ENCODE measurements at places on chromosomes 7 and 10.

- DNase-seq: no peak
Measured at GRCh38 chr10:102118867-102119266, 1.3 kb downstream of the LDB1 start.

GRCh38 chr7:90645784-90646183 lies 49.7 kb downstream of the CDK14 start:
- DNase-seq: no peak

DNA sequence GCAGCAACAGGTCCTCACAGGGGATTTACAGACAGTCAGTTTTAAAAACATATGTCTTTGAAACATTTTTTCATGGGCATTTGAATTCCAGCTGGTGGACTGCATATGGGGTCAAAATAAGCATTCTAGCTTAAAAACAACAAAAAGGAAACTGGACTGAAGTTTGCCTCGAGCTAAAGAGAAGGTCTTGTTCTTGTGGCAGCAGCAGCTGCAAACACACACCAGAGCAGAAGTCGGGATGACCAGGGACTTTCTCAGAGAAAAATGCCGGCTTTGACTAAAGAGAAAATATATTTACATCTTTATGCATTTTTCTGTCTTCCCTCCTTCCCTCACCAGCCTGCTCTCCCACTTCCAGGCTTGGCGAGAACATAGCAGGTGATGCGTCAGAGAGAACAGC lies 361.4 kb downstream of the CXCL12 start:
- DNase-seq: no peak

- no peak for DNase-seq
Measured at GRCh38 chr7:122082670-122083069, 61.4 kb downstream of the AASS start.

GRCh38 chr10:50432211-50433009 lies 181.1 kb upstream of the ASAH2 start:
- DNase-seq: no peak

GRCh38 chr7:95690367-95690947 lies 81.9 kb upstream of the DYNC1I1 start:
- DNase-seq: no peak

DNA sequence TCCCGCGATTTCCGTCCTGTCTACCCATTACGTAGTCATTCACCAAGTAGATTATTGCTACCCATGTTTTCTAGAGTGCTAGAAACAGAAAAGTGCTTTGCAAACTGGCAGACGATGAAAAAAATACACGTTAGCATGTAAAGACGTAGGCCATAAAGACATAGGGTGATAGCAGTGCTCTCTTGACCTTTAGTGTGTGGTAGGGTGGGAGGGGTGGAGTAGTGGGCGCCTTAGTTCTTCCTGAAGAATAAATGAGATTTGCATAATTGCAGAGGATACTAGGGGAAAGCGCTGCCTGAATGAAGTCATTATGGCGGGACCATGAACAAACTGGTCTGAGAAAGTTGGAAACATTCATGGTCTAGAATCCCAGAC lies 948 bp downstream of the ZNF485 start:
- no peak for DNase-seq

- DNase-seq: no peak
Measured at GRCh38 chr10:129090618-129091366, 376.2 kb upstream of the MGMT start.

- DNase-seq: no peak
Measured at GRCh38 chr7:151992375-151992774, 33.1 kb upstream of the GALNT11 start.

DNA sequence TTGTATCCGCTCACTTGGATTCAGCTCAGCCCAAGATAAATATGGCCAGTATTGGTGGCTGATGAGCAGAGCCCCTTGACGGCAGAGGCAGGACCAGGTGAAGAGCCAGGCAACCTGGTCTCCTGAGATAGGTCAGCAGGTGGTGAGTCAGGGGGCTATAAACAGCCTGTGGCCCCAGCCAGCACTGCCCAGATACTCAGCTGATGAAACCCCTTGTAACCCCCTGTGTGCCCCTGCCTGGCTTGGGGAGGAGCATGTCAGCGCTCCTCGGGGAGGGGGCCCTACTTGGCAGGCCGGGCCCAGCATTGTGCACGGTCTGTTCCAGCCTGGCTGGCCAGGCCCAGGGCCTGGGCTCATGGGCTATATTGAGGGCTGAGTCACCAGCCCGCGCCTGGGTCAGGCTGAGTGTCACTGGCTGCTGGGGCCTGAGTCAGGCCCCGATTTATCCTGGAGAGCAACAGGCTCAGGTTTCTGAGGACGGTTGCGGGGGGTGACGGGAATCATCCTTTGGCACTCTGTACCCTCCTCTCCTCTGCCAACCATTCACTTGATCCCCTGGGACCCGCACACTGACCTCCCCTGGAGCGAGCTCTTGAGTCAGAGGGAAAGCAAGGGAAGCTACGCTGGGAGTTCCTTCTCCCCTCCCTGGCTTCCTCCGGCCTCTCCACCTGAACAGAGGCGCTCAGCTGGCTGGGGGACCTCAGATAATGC lies 2.8 kb upstream of the FLNC start:
- DNase-seq: no peak

GRCh38 chr7:4286351-4286750 lies 395.7 kb upstream of the FOXK1 start:
- DNase-seq: no peak

DNA sequence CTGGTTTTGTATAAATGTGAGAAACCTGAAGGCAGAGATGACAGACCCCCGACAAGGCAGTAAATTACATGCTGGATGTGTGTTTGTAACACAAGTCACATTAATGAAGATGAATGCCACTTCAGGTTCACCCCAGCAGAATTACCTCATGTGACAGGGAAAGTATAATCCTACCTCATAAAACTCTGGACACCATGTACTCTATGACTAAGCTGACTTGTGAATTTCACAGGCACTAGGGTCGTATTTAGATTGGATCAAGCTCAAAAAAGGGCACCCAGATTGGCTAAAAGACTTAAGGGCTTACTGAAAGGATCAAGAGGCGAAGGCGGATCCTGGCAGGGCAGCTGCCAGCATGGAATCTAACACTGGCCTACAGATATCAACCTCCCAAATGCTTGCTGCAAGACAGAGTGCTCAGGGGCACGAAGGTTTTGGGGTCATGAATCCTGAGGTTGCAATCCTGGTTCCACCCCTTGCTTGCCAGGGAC lies 161.4 kb downstream of the PIP4K2A start:
- no peak for DNase-seq

GRCh38 chr10:33223326-33224000 lies 111.0 kb downstream of the NRP1 start:
- no peak for DNase-seq

GRCh38 chr7:33804140-33804660 lies 101.1 kb upstream of the BMPER start:
- DNase-seq: no peak

- DNase-seq: no peak
Measured at GRCh38 chr7:142478479-142479220, 220.8 kb upstream of the PRSS58 start.

DNA sequence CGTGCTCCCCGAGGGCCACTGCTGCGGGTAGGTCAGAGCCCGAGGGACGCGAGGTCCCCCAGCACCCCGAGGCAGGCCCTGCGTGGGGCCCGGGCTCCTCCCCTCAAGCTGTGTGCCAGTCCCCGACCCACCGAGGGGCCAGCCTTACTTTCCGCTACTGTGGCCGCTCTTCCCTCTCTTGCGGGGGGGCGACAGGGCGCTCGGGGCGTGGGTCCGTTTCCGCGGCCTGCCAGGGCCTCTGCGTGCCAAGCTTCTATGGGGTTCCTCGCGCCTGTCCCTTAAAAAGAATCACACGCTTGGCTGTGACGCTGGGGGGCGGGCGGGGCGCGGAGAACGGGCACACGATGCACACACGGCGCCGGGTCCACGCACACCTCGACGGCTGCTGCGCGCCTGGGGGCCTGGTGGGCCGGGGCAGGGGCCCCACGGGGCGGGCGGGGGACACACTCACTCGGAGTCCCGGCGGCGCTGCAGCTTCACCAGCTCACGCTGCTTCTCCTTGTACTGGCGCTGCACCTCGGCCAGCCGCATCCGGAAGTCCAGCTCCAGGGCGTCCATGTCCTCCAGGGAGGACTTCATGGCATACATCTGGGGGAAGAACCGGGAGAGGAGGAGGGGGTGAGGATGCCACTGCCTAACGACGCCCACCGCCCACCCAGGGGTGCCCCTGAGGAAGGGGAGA lies 62.0 kb downstream of the TNRC18 start:
- DNase-seq: no peak

DNA sequence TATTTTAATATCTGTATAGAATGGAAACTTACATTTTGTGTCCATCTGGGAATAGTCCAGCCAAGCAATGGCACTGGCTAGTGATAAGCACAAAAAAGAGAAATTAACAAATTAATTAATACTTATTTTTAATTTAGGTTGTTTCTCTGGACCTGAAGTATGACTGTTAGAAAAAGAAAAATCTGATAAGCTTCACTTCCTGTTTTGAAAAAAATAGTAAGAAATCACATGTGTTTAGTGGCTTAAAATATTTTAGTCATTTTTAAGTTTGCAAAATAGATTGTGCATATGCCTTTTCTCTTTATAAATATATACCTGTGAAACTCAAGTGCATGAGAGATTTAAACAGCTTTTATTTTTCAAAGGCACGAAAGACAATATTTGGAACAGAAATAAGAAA lies 50.1 kb upstream of the CREB5 start:
- no peak for DNase-seq

- DNase-seq: no peak
Measured at GRCh38 chr10:108469940-108470339, 1305.4 kb upstream of the SORCS1 start.

DNA sequence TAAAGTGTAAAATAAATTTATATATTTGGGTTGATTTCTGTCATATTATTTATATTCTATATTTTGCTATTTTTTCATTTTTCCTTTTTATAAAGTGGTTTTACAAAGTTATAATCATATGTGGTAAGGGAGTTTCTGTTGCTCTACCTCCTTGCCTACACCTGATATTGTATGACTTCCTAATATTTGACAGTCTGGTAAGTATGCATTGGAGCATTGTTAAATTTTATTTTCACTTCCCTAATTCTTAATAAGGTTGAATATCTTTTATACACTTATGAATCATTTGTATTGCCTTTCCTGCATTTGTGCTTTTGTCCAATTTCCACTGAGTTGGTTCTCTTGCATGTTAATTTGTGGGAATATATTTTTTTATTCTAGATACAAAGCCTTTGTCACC lies 492.4 kb downstream of the GRID1 start:
- DNase-seq: no peak

GRCh38 chr10:93066544-93066913 lies 5.9 kb downstream of the CYP26C1 start:
- no peak for DNase-seq

DNA sequence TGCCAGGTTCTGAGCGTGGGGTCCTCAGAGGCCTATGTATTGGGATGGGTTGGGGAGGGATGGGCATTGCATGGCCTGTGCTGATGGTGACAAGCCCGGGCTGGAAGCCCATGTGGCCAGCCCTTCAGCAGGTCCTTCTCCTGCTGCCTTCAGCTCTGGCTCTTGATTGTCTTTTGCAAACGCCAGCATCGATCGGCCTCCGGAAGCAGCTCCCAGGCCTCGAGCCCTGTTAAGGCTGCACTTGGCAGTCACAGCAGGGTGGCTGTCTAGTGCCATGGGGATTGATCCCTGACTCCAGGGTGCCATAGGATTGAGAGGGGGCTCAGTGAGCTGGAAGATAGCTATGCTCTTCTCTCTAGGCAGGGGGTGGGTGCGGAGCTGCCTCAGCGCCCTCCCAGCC lies 51.4 kb downstream of the CDH23 start:
- DNase-seq: no peak

DNA sequence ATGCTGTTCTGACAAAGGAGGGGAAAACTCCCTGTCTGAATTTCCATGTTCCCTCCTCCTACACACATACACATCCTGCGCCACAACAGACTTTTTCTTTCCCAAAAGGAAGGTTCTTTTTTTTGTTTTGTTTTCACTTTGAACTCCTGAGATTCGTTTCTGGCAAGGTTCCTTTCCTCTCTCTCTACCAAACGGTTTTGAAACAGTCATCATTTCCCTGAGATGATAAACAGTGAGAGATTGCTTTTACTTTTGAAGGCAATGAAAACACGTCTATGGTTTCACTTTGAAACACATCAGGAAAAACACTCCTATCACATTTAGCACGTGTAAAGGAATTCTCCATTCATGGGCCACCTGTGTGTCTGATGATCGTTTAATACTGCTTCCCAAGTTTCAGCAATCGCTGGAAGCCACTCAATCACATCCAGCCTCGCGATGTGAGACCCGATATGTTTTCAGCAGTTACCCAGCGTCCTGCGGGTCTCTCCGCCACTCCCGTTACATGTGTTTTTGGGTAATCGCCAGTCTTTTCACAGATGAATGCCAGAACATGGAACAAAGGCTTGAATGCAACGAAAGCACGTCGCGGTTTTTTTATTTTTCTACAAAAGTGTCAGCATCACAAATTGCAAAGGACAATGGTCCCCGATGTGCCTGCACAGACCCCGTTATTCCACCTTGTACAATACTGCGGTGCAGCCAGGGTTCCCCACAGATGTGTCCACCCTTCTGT lies 62.8 kb upstream of the CUX1 start:
- DNase-seq: no peak

GRCh38 chr7:119713606-119714005 lies 559.4 kb upstream of the KCND2 start:
- no peak for DNase-seq

DNA sequence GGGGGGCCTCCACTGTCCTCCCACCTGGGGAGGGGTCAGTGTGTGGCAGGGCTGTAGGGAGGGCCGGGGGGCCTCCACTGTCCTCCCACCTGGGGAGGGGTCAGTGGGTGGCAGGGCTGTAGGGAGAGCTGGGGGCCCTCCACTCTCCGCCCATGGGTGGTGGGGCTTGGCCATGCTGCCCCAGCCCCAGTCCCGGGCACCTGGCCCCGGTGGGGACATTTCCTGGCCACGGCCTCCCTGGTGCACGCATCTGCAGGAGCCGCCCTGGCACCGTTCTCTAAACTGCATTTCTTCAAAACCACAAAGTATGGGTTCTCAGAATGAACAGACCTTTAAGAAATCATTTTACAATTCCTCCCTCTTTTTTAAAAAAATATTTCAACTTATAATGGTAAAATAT lies 89.3 kb upstream of the PDGFA start:
- no peak for DNase-seq

DNA sequence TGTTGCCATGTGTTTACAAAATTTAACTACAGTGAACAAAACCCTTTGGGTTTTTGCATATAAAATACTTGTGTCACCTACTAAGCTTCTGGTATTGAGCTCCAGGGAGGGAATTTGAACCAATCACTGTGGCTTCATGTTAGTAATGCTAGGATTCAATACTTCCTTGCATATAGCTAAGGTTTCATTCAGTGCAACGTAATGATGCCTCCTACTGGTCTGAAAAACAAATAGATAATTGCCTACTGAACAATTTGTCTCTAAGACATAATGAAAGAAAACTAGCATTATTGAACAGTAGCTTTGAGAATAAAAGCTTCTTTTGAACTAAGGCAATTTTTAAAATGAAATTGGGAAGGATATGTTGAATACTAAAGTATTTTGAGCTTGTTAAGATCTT lies 244.4 kb downstream of the ZWINT start:
- no peak for DNase-seq

DNA sequence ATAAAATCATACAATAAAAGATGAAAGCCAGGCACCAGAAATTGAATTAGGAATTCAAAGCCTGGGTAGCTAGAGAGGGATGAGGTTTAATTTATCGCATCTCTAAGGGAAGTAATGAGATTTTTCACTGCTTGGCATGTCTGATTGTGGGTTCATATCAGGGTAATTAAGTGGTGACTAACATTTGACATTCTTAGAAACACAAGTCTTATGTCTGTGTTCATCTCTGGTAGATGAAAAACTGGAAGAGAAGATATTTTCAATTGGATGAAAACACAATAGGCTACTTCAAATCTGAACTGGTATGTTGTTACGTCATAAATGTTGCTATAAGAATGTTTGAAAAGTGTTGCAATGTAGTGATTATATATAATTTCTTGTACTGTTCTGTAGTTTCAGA lies 36.8 kb upstream of the ARMS2 start:
- no peak for DNase-seq
